T-cell (primary cell): ENCODE measurements at places on chromosomes 6 and 20.
A peak's percentile ranks its signal among the peaks of the same experiment; 100 is the strongest.

DNA sequence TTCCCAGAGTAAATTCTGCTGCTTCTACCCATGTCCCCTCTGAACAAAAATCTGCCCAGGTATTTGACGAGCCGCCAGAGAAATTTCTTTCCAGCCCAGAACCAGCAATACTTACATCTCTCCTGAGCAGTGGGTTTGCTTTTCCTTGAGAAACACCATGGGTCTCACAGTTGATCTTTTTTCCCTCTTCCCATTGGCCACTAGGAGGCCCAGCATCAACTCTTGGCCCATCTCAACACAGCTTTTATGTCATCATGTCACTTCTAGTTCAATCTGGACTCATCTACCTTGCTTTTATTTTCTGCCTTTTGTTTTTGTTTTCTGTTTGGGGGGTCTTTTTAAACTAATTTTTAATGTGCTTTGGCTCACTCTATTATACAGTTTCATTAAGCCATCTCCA, 18.8 kb downstream of the MAFB start:
- no peak overlapping the region for H3K4me3 ChIP-seq
- H3K27ac ChIP-seq = no peak overlapping the region
- H3K27me3 ChIP-seq = peaks cover 2% of the 10 kb centered on the region
- DNase-seq = no peak

DNA sequence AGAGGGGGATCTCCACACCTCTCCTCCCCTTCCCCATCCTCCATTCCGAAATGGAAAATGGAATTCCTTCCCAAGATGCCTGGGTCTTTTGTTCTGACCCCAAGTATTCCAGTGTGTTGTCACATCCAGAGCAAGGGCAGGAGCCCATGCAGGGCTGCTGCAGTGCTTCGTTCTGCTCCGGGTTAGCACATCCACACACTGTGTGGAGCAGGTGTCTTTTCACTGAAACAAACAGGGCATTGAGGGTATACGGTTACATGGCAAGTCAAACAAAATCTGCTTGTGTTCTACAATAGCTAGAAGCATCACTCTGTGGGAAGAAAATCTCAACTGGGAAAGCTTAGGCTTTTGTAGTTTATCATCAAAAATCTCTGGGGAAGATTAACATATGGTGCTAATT, 56.9 kb downstream of the LYRM2 start:
- DNase-seq = no peak
- no peaks in the 10 kb centered on the region for H3K4me1 ChIP-seq
- H3K36me3 ChIP-seq = no peaks in the 10 kb centered on the region

DNA sequence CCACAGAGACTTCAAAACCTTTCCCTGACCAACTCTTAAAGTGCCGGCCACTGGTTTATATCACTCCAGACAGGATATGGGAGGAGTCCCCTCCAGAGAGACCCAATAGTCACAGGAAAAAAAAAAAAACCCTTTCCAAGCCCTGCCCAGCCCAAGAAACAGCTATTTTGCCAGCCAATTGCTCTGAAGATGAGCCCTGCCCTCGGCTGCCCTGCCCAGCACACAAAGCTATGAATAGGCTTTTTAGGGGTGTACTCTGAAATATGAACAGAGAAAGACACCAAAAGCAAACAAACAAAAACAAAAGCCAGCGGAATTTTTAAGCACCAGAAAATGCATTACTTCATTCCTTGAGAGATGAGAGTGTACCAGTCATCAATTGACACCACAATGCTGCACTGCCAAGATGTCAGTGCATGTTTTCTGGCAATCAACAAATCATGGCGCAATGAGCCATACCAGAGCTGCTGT, 275.1 kb downstream of the C6orf118 start:
- DNase-seq = no peak
- no peaks in the 10 kb centered on the region for H3K36me3 ChIP-seq
- H3K4me3 ChIP-seq = no peak overlapping the region
- no peaks in the 10 kb centered on the region for H3K27me3 ChIP-seq
- no peaks in the 10 kb centered on the region for H3K4me1 ChIP-seq
- H3K27ac ChIP-seq = no peak overlapping the region

GRCh38 chr6:158717341-158718330, 67.8 kb downstream of the SYTL3 start:
- DNase-seq = no peak
- no peak overlapping the region for H3K4me3 ChIP-seq
- no peaks in the 10 kb centered on the region for H3K27me3 ChIP-seq
- peaks cover 5% of the 10 kb centered on the region for H3K4me1 ChIP-seq
- H3K27ac ChIP-seq = peak overlapping the region; percentile 89

DNA sequence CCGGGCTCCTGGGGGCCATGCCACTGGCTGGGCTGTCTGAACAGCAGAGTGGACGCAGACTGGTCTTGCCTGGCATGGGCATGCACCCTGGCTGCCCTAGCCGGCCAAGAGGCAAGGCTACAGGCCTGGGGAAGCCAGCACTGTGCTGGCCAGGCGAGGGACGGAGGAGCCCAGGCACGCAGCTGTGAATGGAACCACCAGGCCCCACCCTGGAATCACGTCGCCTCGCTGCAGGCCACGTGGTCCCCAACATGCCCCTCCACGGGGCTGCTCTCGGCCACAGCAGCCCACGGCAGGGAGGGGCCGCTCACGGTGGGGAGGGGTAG, 4.0 kb downstream of the UCKL1 start:
- H3K4me3 ChIP-seq = no peak overlapping the region
- H3K36me3 ChIP-seq = peaks cover 3% of the 10 kb centered on the region
- no peaks in the 10 kb centered on the region for H3K27me3 ChIP-seq
- no peak for DNase-seq
- H3K4me1 ChIP-seq = peaks cover 24% of the 10 kb centered on the region

DNA sequence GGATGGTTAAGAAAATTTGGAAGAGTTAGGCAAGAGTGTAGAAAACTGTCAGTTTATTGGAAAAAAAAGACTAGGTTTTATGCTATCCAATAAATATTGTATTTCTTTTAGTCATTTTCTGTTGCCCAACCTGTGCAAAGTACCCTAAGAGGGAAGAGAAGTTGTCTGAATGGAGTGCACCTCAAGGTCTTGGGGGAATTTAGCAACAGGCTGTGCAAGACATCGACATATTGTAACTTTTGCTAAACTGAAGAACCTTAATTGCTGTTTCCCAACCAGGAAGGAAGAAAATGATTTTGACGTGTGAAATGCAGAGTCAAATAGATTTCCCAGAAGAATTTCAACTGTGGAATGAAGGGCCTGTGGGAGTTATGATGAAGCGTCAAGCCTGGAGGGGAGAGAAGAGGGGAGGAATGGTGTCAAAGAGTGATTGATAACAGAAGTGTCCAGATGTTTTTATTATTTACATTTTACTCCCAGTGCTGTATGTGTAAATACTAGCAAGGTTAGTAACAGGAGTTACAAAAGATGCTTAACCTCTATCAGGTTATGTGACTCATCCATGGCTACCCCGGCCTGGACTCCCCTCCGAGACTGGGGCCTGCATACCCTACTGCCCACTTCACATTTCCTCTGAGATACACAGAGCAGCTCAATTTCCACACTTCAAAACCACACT, 246.8 kb downstream of the MYLK4 start:
- peaks cover 8% of the 10 kb centered on the region for H3K27me3 ChIP-seq
- H3K4me3 ChIP-seq = no peak overlapping the region
- no peak for DNase-seq
- no peaks in the 10 kb centered on the region for H3K36me3 ChIP-seq
- H3K4me1 ChIP-seq = no peaks in the 10 kb centered on the region

GRCh38 chr20:16842486-16843120, 94.4 kb downstream of the OTOR start:
- no peak overlapping the region for H3K4me3 ChIP-seq
- no peaks in the 10 kb centered on the region for H3K27me3 ChIP-seq
- H3K27ac ChIP-seq = no peak overlapping the region
- H3K36me3 ChIP-seq = no peaks in the 10 kb centered on the region

GRCh38 chr6:38095054-38095453, 275.5 kb downstream of the ZFAND3 start:
- no peak overlapping the region for H3K4me3 ChIP-seq
- H3K36me3 ChIP-seq = no peaks in the 10 kb centered on the region
- DNase-seq = no peak
- no peak overlapping the region for H3K27ac ChIP-seq
- H3K27me3 ChIP-seq = no peaks in the 10 kb centered on the region

- peaks cover 3% of the 10 kb centered on the region for H3K4me1 ChIP-seq
- no peaks in the 10 kb centered on the region for H3K27me3 ChIP-seq
- H3K36me3 ChIP-seq = no peaks in the 10 kb centered on the region
- no peak overlapping the region for H3K27ac ChIP-seq
Measured at GRCh38 chr20:19549896-19550295, 208.2 kb upstream of the RIN2 start.

GRCh38 chr20:16926626-16927430, 178.7 kb downstream of the OTOR start:
- H3K4me3 ChIP-seq = no peak overlapping the region
- H3K27me3 ChIP-seq = no peaks in the 10 kb centered on the region
- DNase-seq = no peak
- no peaks in the 10 kb centered on the region for H3K36me3 ChIP-seq
- H3K4me1 ChIP-seq = no peaks in the 10 kb centered on the region
- H3K27ac ChIP-seq = no peak overlapping the region

DNA sequence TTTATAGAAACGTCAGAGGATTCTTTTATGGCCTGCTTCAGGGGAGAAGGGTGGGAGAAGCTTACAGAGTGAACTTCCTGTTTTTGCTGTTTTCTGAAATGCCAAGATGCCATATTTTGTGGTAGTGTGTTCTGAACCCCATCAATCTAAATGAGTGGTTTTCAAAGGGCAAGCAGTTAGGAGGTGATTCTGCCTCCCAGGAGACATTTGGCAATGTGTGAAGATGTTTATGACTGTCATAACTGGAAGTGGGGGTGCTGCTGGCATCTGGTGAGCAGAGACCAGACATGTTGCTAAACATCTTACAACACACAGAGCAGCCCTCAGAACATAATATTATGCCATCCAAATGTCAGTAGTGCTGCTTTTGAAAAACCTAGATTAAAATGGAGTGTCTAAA, 6.0 kb upstream of the PRL start:
- H3K27ac ChIP-seq = no peak overlapping the region
- no peak for DNase-seq
- H3K27me3 ChIP-seq = no peaks in the 10 kb centered on the region
- H3K36me3 ChIP-seq = no peaks in the 10 kb centered on the region

DNA sequence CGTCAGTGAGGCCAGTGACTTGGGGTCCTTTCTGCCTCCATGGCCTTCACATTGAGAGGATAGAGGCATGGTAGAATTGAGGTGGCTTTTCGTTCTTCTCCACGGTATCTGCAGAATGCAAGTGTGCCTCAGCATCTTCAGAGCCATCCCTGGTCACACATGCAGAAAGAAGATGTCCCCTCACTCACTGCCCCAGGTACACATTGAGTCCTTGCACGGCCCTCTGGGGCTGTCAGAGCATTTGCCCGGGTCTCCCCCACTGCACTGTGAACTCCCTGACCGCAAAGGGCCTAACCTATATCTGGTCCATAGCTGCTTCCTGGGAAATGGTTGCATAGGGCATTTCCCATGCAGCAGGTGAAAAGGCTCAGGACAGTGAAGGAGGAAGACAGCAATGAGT, 115.7 kb downstream of the SCML4 start:
- peaks cover 4% of the 10 kb centered on the region for H3K36me3 ChIP-seq
- no peak overlapping the region for H3K27ac ChIP-seq
- no peaks in the 10 kb centered on the region for H3K27me3 ChIP-seq
- no peak overlapping the region for H3K4me3 ChIP-seq
- no peak for DNase-seq

- H3K4me3 ChIP-seq = no peak overlapping the region
- no peaks in the 10 kb centered on the region for H3K27me3 ChIP-seq
- DNase-seq = no peak
- no peak overlapping the region for H3K27ac ChIP-seq
Measured at GRCh38 chr6:83008626-83009025, 57.0 kb downstream of the UBE3D start.

DNA sequence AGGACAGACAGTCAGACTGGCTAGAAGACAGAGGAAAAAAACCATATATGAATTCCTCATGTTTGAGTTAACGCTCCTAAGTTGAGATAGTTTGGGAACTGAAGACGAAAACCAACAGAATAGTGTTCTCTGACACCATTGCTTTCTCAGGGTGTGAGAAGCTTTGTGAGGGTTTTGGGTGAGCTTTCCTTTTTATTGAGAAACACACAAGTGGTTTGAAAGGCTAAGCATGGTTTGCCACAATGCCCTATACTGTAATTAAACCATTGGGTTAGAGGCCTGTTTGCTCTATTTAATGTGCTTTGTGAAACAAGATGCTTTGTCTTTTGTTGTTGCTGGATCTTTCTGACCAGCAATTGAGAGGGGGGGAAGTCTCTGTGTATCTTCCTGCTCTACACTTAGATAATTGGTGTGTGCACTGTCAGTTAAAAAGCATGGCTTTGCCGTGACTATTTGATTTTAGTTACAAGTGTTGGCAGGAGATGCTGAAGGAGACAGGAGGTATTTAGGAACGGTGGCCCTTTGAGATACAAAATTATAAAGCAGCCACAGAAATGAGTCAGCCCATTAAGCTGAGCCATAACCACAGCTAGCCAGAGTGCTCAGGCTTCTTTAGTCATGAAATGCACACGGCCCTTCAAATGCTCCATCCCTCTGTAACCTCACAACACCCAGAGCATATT, 273.0 kb upstream of the PREP start:
- H3K4me1 ChIP-seq = peaks cover 4% of the 10 kb centered on the region
- no peak for DNase-seq
- no peak overlapping the region for H3K4me3 ChIP-seq
- no peaks in the 10 kb centered on the region for H3K27me3 ChIP-seq

- no peak overlapping the region for H3K27ac ChIP-seq
- no peaks in the 10 kb centered on the region for H3K36me3 ChIP-seq
- peaks cover 8% of the 10 kb centered on the region for H3K4me1 ChIP-seq
- H3K27me3 ChIP-seq = peaks cover 3% of the 10 kb centered on the region
- no peak overlapping the region for H3K4me3 ChIP-seq
Measured at GRCh38 chr20:45817376-45818194, 5.1 kb downstream of the UBE2C start.

DNA sequence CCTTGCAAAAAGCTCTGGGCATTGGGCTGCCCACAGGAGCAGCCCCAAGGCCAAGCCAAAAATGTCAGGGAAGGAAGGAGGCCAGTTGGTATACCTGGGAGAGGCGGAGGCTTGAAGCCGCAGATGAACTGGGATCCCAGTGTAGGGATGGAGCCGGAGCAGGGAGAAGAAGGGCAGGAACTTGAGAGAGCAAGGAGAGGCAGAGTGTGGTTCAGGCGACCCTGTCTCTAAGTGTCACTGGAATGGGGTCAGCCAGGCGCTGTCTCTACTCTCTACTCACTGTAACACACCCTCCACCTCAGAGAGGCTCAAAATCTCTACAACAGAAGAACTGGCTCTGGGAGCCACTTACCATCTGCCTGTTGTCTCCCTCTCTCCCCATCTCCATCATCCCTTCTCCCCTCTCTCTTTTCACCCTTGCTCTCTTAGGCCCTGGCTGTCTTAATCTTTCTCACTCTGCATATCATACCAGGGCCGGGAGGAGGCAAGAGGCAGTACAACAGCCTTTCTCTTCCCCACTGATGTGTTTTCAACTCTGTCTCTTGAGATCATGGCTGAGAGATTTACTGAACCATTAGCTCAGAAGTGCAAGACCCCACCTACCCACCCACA, 93.3 kb downstream of the CRYBG1 start:
- H3K4me3 ChIP-seq = no peak overlapping the region
- H3K27ac ChIP-seq = no peak overlapping the region
- H3K27me3 ChIP-seq = no peaks in the 10 kb centered on the region
